Stimulated activated memory B cell treated with anti-CD40 and anti-IgM and Interleukin-4, amounts not matched to agents 10 μg/mL and 1 μg/mL and 100 μg/mL, for 72 hours (primary cell): ENCODE measurements at places on chromosomes 1 and 21.

GRCh38 chr1:162372159-162373071 lies 4.2 kb downstream of the SPATA46 start:
- ATAC-seq: no peak

DNA sequence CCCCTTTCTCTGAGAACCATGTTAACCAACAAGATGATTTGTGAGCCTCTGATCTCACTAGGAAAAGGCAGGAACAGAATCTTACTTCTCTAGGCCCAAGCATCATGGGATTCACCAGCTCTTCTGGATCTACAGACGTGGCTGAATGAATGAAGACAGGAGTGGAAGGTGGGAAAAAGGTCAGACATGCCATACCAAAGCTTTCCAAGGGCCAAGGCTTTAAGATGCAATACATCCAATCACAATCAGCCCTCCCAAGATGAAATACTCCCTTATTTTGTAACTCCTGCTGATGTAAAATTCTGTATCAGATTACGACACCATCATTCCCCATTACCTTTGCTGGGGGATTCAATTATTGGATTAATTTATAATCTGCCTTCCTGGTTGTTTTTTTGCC lies 80.9 kb downstream of the SSBP3 start:
- ATAC-seq: no peak

- ATAC-seq: no peak
Measured at GRCh38 chr1:60791226-60791625, 291.1 kb upstream of the NFIA start.

DNA sequence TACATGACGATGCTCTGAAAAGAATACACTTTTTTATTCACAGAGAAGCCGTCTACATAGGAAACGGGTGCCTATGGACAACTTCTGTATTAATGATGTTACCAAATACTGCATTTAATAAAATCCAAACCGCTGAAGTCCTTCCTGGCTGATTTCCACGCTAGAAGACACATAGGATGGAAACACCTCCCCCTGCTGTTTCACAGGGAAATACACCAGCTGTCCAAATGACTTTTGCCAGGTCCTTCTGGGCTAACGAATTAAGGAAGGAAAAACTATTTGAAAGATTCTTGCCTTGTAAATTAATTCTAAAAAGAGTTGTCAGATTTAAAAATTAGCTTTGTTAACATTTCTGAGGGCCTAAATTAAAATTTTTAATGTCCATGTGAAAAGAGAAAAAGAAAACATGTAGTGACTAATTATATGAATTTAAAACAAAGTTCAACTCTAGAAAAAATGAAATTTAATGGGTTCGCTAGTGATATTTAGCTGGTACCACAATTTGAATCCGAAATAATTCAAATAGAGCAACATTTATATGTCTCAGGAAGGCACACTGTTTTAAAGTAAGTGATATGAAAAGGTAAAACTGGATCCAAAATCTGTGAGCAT lies 146.0 kb downstream of the RERE start:
- ATAC-seq: no peak

GRCh38 chr1:67489643-67490042 lies 59.4 kb upstream of the SERBP1 start:
- peak; percentile 65 for ATAC-seq

DNA sequence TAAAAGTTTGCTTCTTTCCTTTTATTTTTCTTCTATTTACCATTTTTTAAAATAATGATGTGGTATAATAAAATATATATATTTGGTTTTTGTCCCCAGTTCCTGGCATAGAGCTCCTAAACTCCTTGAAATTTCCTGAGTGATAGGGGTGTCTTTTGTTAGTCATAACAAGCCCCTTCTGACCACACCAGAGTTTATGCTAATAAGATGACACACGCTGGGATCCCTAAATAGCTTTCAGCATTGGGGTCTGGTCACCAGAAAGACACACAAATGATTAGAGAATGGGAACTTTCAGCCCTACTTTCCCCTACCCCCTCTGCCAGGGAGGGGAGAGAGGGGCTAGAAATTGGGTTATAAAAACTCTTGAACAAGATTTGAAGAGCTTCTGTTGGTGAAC lies 56.2 kb downstream of the COL24A1 start:
- ATAC-seq: no peak

- no peak for ATAC-seq
Measured at GRCh38 chr1:15719381-15720120, 16.5 kb upstream of the SLC25A34 start.

GRCh38 chr1:915295-916172 lies 8.2 kb upstream of the SAMD11 start:
- ATAC-seq: no peak

DNA sequence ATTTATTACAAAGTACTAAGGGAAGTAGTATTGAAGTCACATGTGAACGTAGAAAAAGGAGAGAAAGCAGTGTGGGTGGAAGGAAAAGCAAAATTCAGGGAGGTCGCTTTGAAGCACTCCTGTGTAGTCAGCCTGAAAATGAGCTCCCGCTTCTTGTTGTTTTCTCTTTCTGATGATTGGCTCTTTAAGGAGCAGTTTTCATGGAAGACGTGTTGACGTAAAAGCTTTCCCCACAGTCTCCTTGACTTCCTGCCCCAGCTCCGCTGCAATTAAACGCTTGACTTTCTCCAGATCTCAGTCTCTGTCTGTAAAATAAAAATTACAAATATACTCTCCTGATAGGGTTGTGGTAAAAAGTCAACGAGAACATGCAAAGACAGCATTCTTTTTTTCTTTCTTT lies 661.5 kb upstream of the ZP4 start:
- no peak for ATAC-seq

- no peak for ATAC-seq
Measured at GRCh38 chr1:89809556-89809955, 11.3 kb upstream of the LRRC8D start.

GRCh38 chr1:64766429-64766828 lies 21.6 kb downstream of the RAVER2 start:
- ATAC-seq: no peak

- no peak for ATAC-seq
Measured at GRCh38 chr1:17696417-17697301, 58.5 kb upstream of the ACTL8 start.

DNA sequence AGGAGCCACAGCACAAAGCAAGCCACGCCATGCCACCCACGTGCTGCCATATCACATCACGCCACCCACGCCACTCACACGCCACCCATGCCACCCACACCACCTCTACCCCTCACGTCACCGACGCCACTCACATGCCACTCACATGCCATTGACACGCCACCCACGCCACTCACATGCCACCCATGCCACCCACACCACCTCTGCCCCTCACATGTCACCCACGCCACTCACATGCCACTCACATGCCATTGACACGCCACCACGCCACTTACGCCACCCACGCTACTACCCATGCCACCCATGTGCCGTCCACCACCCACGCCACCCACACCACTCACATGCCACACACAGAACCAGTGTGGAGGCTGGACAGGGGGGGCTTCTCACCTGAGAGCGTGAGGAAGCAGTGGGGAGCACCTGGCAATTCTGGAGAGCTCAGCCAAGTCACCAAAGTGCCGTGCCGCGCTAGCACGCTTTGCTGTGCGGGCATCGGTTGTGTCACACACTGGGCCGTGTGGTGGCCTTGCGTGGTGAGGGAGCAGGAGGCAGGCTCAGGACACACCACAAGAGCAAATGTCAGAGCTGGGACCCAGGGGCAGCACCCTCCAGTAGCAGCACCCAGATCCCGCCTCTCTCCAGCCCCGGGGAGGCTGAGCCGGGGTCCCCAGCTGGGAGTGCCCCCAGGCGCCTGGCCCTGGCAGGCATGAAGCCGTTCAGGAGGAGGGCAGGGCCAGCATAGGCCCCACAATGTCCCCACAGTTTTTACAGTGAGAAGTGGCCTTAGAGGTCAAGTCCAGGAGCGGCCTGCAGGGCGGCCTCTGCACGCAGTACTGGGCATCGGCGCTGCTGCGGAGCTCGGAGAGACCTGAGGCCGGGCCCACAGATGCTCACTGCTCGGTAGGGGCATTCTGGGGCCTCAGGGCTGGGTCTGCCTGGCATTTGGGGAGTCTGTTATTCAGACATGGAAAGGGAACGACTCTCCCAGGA lies 70.0 kb downstream of the AGPAT3 start:
- no peak for ATAC-seq

- no peak for ATAC-seq
Measured at GRCh38 chr1:96366516-96366915, 355.1 kb upstream of the PTBP2 start.

DNA sequence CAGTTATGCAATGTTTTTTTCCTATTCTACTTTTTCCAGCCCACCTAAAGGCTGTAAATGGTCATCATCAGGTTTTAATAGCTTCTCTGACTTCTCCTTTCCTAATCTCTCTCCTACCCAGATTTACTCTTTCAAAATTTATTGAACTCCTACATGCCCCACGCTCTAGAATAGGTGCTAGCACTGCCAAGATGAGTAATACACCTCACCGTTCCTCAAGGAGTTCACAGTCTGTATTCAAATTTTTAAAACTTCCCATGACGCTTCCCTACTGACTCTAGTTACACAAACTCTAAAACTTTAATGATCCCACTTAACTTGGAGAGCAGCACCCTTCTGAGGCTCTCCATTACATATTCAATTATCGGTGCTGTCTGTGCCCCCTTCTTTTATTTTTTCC lies 51.6 kb downstream of the ALG14 start:
- no peak for ATAC-seq

DNA sequence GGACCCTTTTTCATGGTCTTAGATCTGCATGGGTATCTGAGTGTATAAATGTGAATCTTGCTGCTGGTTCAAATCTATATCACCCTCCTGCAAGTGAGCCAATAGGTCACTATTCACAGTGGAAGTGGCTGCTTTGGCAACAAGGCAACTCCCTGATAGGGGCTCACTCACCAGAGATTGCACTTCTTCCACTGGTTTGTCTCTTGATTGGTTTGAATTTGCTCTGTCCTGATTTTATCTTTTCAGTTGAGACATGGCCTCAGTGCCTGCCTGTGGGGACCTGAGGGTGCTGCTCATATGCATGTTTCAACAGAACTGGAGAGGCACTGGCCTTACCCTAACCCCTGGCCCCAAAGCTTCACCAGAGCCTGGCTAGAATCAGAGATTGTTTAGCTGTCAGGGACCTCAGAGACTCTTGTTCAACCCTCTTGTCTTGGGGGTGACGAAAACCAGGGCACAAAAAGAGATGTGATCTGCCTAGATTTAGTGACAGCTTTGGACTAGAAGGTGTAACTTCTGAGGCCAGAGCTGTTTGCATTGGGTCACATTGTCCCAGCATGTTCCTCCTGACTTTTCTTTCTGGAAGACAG lies 16.9 kb downstream of the AVPR1B start:
- no peak for ATAC-seq

DNA sequence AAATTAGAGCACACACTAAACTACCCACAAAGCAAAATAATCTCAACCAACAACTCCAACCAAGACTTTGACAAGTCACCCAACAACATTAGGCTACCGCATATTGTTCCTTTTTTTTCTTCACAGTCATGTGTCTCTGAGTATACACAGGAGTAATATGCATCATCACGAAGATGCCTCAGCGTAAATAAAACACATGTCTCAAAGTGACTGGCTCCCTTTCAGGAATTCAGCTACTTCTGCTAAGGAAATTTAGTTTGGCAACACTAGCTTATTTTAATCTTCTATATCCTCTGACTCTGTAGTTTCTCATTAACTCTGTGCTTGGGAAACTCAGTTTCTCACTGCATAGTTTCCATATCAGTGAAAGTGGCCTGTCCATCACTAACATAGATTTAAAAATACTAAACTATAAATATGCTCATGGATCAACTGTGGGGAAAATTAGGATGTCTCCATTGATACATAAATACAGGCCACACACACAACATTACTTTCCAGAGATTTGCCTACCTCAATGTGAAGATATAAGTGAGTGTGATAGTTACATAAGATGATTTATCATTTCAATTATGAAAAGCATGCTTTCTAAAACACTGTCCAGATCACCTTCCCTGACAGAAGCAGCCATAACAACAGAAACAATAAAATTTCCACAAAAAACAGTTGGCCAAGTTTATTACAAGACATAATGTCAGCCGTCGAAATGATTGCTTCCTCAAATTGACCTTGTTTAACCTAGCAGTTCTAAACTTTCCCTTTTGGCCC lies 113.2 kb downstream of the PTGER3 start:
- ATAC-seq: no peak

DNA sequence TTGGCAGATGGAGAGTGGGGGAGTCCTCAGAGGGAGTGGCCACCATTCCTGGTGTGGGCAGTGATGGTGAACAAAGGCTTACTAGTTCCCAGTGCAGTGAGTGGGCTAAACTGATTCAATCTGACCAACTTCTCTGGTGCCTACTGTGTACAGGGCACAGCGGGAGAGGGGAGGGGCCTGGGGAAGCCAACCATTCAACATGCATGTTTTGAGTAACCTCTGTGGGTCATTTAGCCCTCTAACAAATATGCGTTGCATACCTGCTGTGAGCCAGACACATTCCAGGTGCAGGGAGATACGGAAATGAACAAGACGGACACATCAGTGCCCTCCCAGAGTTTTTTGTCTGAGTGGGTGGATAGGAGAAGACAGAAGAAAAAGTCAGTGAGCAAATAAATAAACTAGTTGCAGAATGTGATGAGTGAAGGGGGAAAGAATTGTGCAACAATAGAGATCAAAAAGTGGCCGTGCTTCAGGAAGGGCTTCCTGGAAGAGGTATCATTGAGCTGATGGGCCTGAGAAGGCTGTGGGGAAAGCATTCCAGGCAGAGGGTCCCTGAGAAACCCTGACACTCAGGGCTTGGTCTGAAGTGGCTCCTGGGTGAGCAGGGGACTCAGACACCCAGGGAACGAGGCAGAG lies 78.8 kb downstream of the EPHB2 start:
- no peak for ATAC-seq

- no peak for ATAC-seq
Measured at GRCh38 chr1:46692811-46693770, 21.4 kb downstream of the TEX38 start.

GRCh38 chr21:42068256-42068545 lies 2.9 kb upstream of the UMODL1 start:
- ATAC-seq: no peak

DNA sequence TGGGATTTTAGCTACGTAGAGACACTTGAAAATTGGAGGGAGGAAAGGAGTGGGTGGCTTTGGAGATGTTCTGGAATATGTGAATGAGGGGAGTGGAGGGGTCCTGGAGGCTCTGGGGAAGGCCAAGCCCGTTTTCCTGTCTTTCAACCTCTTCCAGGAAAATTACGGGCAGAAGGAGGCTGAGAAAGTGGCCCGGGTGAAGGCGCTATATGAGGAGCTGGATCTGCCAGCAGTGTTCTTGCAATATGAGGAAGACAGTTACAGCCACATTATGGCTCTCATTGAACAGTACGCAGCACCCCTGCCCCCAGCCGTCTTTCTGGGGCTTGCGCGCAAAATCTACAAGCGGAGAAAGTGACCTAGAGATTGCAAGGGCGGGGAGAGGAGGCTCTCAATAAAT lies 442 bp upstream of the RUSC1 start:
- ATAC-seq: no peak

- peak; percentile 77 for ATAC-seq
Measured at GRCh38 chr1:223363856-223364684, at the start of gene SUSD4. SUSD4 (minus strand) TSS chr1:223364176; CDS start chr1:223363425, 751 bp downstream.

GRCh38 chr1:224732377-224733026 lies 116.4 kb downstream of the CNIH3 start:
- no peak for ATAC-seq
